ENCODE measurements at places on chromosomes 2 and 18.
A peak's percentile ranks its signal among the peaks of the same experiment; 100 is the strongest.

DNA sequence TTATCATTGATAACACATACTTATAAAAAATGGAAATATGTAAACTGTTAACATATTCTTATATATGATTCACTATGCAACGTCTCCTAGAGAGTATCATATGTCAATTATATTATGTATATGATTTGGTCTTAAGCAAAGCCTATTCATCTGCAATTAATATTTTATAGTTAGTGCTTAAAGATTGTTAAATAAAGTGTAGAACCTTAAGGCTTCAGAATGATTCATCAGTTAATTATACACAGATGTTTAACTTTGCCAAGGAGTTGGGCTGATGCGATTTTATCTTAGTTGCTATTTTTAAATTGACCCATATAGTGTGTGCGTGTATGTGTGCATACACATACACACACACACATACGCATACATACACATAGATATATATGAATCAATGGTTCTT is 323.1 kb downstream of the RBM43 start:
- no peak for DNase-seq

DNA sequence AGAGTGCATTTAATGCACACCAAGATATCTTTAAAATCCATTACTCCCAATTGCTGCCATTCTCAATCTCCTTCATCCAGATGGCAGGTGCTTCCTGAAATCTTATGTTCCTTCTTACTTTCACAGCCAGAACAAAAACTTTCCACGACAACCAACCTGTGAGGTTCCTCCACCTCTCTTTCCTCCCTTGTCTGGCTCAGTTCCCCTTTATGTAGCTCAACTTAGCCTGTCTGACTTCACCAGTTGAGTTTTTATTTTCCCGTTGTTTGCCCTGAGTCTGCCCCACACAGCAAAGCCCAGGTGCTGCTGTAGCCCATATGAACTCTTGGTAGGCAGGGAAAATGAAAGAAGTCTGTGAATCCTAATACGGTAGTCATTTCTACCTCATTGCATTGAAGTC is 112.5 kb downstream of the MREG start:
- DNase-seq: no peak

GRCh38 chr2:231541645-231542044 is 11.4 kb upstream of the NMUR1 start:
- no peak for DNase-seq

GRCh38 chr18:22342625-22343024 is 75.1 kb downstream of the CTAGE1 start:
- DNase-seq: peak; percentile 47

DNA sequence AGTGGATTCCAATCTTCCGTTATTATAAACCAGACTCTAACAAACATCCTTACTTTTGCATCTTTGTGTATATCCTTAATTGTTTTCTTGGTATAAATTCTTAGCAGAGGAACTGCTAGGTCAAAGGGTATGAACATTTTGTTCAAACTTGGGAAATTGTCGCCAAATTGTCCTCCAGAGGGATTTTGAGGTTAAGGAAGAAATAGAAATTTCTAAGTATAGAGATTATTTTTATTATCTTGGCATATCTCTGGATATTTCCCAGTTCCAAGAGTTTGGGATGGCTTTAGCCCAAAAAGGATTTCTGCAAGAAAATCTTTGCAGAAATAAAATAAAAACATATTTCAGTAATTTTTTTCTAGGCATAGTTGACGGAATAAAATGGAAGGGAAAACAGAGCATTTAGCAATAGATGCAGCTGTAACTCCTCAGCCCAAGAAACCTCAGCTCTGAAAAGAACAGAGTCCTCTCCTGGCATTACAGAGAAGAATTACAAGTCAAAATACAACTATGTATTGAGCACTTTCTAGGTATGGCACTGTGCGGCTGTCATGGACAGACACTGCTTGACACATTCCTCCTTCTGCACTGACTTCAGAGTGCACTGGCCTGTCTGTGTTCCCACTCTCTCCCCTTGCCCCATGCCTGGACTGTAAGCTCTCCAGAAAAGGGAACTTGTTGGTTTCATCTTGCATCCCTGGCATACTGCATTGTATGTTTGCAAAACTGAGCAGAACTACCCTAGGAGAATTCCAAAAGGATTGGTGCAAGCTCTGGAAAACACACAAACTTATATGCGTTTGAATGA is 117.3 kb upstream of the STON1 start:
- no peak for DNase-seq

GRCh38 chr2:69683170-69683971 is 39.8 kb upstream of the AAK1 start:
- no peak for DNase-seq

GRCh38 chr2:237185553-237185925 is 99.8 kb downstream of the COPS8 start:
- no peak for DNase-seq

GRCh38 chr18:54296062-54296461 is 26.7 kb downstream of the POLI start:
- no peak for DNase-seq

DNA sequence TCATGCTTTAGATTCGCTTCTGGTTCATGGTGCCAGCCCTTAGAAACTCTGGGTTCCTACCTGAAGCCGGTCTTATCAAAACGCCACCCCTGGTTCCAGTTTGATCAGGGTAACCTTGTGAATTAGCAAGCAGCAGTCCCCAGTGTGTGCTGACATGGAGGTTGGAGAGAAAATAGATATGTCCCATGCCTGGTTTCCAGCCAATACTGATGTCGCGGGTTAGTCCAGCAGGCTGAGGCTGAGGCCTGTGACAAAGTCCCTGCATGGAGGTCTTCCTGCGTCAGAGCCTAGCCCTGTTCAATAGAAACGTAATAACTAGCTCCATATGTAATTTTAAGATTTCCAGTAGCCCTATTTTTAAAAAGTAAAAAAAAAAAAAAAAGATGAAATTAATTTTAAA is 28.2 kb downstream of the LPIN1 start:
- DNase-seq: no peak

- no peak for DNase-seq
Observed at GRCh38 chr18:13513481-13513880, 212.9 kb downstream of the FAM210A start.

DNA sequence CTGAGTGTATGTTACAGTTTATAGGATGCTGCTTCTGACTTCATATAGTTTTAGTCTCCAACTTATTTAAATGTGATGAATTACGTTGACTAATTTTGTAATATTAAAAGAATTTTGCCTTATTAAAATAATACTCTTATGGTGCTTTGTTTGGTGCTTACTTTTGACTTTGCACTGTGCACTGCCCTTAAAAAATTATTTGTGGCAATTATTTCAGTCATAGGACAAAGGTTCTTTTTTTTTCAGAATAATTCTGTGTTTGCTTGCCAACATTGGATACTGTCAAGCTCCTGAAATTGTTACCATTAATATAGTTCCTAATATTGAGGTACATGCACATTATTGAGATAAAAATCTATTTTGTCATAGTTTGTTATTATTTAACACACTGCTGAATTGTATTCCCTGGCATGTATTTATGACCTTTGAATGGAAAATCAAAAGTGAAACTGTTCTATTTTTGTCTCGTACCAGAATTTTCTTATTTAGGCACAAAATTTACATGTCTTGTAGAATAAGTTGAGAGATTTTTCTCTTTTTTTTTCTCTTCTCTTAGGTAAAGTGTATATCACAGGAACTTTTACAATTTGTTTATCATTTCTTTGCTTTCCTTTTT is 572.8 kb upstream of the KLHL29 start:
- DNase-seq: no peak

DNA sequence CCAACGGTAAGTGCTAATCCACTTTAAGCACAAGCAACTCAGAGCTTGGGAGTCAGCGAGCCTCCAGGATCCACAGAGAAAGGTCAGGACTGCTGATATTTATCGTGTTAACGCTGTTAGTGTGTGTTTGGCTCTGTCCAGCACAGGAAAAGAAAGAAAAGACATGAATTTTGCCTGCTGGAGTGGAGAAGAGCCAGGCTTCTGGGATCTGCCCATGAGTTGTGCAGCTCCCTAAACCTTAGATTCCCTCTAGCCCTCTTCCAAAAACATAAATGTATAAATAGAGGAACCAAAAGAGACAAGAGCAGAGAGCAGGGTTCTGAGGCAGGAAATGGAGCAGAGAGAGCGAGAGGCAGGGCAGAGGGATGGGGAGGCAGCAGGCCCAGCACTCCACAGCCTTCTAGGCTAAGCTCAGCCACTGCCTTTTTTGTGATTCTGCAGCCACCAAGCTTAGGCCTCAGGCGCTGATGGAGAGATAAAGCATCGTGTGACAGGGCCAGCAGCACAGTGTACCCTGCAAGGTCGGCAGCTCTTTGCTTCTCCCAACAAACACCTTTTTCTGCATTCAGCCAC is 14.5 kb upstream of the MAT2A start:
- no peak for DNase-seq

- DNase-seq: no peak
Observed at GRCh38 chr18:36912887-36913286, 84.0 kb downstream of the KIAA1328 start.

DNA sequence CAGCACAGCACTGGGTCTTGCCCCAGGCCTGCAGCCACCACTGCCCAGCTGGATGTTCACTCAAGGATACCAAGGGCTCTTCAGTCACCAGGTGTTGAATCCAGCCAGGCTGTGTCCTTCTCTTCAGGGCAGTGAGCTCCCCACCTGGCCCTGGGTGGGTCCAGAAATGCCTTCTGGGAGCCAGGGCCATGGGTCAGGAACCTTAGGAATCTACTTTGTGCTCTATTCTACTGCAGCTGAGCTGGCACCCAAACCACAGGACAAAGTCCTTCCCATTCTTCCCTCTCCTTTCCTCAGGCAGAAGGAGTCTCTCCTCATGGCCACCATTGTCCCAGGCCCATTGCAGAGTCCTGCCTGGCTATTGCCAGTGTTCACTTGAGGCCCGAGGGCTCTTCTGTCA is 13.0 kb downstream of the STRADB start:
- DNase-seq: no peak

DNA sequence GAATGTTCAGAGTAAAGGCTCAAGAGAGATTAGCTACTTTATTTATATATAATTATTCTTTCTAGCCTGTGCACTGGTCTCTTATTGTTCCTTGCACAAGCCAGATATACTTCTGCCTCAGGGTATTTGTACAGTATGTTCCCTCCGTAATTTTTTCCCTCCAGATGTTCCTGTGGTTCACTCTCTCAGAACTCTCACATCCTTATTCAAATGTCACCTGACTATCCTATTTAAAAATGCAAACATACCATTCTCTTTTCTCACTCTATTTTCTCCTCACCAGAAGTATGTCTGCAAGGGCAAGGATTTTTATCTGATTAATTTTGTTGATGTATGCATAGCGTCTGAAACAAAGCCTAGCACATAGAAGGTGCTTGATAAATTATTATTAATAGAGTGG is 64.0 kb upstream of the CERS6 start:
- no peak for DNase-seq

- DNase-seq: no peak
Observed at GRCh38 chr18:23353459-23353858, 99.6 kb upstream of the RIOK3 start.

DNA sequence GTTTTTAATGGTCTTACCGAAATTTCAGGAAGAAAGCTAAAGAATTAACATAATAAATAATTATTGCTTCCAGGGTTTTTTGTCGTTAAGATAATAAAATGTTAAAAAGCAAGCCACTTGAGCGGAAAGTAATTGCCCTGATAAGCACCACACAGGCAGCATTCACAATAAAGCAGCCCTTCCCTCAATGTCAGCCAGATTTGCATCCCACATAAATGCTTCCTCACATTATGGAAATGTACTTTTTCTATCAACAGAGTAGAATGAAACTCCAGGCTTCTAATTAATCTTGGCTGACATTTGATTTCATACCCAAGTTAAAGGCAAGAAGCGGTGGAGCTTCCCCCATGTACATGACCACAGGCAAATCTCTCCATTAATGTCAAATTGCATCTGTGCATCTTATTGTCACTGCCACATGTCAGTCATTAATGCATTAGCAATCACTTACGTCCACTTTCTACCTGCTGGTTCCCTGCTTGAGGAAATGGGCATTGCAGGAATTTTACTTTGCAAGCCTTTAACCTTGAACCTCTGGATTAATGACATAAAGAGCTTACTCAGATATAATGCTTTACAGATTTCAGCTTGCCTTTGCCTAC is 26.2 kb downstream of the PTPRM start:
- no peak for DNase-seq

DNA sequence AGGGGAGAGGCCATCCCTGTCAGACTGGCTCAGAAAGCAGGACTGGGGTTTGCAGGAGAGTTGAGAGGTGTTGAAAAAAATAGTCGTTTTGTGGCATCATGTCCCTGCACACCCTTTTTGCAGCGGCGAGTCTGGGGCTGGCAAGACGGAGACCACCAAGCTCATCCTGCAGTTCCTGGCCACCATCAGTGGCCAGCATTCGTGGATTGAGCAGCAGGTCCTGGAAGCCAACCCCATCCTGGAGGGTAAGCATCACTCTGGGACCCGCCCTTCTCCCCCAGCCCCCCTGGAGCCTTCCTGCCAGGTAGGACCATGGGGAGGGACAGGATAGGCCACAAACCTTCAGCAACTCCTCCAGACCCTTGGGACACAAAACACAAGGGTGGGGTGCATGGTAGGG is 34.2 kb downstream of the MYO7B start:
- no peak for DNase-seq

- no peak for DNase-seq
Observed at GRCh38 chr2:132797556-132797955, 127.6 kb upstream of the LYPD1 start.

DNA sequence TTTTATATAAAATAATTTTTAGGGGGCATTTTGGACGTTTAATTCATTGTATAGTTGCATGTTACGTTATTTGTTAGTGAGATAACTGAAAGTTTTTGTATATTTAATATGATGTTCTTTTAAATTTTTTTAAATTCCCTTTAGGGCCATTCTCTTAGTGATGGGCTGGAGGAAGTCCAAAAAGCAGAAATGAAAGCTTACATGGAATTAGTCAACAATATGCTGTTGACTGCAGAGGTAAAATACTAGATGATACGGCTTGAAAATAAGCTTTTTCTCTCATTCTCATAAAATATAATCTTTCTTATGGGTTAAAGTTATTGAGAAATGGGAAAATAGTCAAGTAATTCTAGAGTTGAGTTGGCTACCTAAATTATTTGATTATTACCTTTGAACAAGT is 58.9 kb downstream of the MTX2 start:
- DNase-seq: no peak

- DNase-seq: no peak
Observed at GRCh38 chr2:70477441-70477844, 76.2 kb downstream of the TGFA start.

DNA sequence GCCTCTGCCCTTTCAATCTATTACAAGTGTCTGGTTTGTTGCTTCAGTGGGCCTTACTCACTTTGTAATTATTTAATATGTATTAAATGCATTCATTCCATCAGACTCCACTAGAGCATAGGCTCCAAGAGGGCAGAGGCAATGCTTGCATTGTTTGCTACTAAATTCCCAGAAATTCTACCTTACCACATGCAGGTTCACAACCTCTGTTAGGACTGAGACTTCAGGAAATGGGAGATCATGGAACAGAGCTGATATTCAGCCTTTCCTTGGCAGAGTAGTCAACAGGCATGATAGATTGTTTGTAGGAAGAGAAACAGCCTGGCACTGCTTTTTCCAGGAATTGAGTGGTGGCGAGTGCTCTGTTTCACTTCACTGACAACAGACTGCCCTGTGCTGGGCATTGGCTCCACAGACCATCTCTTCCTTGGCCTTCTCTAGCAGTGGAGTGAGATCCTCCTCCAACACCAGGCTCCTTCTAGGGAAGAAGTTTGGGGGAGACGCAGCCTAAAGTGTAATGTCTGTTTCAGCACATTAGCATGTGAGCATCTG is 6.2 kb upstream of the MATN3 start:
- DNase-seq: no peak

All from CD4-positive, alpha-beta T cell (primary cell).